ENCODE measurements at places on chromosomes 1 and 21. TPM values are rescaled to one million over a fixed set of nuclear protein-coding genes. Genes with fewer than 3 reads are reported as not detected.
A peak's percentile ranks its signal among the peaks of the same experiment; 100 is the strongest.

- DNase-seq: no peak
Observed at GRCh38 chr1:166390366-166391033, 223.7 kb upstream of the FAM78B start.

DNA sequence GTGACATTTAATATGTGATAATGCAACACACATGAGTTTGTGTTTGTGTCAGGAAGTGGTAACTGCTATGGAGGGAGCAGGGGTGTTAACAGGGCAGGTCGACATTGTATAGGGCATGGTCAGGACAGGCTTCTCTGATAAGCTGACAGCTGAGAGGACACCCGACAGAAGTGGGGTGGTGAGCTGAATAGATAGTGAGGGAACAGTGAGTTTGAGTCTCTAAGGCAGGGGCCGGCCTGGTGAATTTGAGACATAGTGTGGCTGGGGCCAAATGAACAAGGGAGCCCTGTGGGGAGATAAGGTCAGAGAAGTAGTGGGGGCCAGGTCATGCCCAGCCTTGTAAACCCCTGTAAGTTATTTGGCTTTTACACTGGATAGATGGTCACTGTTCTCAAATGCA is 217.4 kb upstream of the KIAA0040 start:
- no peak for DNase-seq

GRCh38 chr21:18801468-18801867 is 397.9 kb upstream of the TMPRSS15 start:
- DNase-seq: peak; percentile 17

DNA sequence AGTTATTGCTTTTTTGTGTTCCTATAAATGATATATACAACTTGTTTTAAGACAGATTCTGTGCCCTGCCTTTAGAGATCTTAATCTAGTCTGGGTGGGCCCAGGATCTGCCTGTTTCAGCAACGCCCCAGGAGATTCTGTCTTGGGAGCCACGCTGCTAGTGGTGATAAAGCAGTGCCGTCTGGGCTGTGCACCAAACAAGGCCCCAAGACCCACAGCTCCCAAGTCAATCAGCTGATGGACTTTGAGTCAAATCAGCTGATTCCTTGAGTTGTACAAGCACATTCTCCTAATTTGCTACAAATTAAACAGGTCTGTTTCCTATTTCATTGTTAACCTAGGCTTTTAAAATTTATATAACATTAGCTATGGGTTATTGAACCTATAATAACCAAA is 15.7 kb upstream of the SLC44A3 start:
- DNase-seq: no peak

DNA sequence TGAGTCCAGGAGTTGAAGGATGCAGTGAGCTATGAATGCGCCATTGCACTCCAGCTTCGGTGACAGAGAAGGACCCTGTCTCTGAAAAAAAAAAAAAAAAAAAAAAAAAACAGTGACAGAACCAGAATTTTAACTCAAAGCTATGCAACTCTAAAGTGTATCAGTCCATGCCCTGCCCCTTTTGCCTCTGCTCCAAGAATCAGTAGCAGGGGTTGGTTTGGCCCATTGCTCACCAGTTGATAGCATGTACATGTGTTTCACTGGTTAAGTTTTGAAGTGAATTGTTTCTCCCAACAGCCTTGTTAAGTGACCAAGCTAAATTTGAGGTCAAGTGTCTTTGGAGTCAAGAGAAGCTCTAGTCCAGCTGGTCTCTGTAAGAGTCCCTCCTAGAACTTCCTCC is 245.9 kb downstream of the PLPP3 start:
- DNase-seq: no peak

DNA sequence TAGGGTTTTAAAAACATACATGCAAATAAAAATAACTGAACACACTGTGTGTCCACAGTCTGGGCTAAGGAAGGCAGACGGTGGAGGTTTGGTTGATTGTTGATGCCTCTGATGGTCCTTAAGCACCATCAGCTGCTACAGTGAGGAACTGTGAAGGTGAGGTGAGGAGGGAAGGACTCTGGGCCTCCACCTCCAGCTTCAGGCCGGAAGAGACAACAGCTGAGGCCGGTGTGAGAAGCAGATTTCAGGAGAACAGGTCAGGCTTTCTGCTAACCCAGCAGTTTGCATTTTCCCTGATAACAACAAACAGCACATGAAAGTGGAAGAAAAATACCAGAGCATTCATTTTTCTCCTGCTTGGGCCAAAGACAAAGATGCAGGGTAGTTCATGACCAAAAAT is 189.9 kb upstream of the AJAP1 start:
- DNase-seq: no peak

DNA sequence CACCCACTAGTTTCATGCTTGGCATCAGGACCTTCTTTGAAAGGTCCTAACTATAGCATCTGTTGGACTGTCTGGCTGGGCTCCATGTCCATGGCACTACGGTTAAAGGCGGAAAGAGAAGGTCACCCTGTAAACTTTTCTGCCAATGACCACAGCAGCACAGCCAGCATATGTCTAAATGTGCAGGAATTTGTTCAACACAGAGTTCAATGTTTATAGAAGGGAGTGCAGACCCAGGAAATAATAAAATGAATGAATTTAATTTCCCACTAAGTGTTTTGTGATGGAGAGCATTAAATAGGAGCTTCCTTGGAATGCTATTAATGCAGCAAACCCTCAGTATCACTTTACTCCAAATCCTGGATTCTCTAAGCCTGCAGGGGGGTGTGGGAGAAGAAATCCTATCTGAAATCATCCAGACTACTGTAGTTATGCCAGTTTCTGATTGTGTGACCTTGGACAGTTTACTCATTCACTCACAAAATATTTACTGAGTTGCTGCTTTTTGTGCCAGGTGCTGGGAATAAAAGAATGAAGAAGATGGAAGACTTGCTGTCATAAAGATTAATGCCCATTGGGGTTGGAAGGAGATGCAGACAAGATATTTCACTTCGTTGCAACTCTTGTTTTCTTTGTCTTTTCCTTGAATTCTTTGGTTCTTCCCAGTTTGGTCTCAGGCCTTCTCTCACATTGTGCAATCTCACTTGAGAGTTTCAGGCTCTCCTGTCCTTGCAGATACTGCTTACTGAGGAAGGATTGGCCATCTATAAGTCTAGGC is 195.0 kb downstream of the ROR1 start:
- peak; percentile 19 for DNase-seq

- no peak for DNase-seq
Observed at GRCh38 chr1:168443356-168443755, 100.4 kb downstream of the XCL2 start.

DNA sequence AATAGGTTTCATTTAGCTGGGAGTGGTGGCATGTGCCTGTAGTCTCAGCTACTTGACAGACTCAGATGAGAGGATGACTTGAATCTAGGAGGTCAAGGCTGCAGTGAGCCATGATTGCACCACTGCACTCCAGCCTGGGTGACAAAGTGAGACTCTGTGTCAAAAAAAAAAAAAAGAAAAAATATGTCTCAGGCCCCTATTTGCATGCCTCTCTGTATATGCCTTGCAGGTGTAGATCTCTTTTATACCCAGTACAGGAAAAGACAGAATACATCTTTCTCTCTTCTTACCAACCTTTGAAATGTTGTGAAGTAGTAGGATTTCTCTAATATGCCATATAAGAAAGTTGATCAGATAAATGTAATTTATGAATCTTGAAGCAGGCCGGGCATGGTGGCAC is 6.4 kb downstream of the CNR2 start:
- no peak for DNase-seq

DNA sequence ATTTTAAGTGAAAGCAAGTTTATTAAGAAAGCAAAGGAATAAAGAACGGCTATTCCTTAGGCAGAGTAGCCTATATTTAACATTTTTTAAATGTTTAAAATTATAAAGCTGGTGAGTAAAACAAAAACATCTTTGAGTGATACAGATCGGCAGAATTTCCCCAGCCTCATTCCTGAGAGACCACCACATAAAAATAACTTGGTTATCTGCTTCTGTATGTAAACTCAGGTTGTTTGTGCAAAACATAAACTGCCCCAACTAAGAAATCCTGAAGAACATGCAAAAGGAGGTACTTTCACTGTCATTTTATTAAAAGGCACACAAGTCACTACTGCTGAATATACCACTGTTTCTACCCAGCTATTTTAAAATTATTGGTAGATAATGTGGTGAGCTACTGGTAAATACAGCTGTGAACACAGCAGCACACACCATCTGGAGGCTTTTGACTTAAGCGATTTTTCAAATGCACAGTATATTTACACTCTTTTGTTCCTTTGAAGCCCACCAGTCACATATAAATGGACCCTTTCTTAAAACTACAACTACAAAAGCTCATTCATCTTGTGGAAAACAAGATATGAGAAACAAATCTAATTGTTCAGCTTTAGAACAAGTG is 119.3 kb downstream of the RERE start:
- no peak for DNase-seq

GRCh38 chr1:27491748-27492700 is 2.1 kb upstream of the WASF2 start:
- no peak for DNase-seq

DNA sequence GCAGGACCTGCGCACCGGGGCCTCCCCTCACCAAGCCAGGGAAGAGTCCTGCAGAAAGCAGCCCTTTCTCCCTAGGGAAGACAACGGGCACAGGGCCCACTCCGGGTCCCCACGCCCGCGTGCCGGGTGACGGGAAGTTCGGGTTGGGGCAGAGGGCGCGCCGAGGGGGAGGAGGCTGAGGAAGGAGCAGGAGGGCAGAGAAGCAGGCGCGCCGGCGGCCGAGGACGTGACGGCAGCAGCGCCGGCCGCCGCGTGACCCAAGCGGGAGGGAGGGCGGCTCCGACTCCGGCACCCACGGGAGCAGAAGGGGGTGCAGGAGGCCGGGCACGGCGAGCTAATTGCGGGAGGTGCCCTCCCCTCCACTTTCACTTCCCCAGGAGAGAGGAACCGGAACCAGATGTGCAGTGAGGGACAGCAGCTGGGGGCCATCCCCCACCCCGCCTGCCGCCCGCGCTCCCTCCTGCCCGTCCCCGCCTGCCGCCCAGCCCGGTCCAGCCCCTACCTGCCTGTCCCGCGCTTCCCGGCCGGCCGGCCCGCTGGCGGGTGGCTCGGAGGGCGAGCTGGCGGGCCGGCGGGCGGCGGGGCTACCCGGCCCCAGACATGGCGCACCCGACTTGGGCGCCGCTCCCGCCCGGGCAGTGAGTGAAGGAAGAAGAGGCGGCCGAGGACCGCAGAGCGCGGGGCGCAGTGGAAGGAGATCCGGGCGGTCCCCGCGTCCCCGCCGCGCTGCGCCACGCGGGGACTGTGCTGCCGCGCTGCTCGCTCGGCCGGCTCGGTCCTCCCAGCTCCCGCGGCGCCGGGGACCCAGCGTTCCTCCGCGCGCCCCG is 510 bp downstream of the DENND4B start:
- DNase-seq: peak; percentile 51

DNA sequence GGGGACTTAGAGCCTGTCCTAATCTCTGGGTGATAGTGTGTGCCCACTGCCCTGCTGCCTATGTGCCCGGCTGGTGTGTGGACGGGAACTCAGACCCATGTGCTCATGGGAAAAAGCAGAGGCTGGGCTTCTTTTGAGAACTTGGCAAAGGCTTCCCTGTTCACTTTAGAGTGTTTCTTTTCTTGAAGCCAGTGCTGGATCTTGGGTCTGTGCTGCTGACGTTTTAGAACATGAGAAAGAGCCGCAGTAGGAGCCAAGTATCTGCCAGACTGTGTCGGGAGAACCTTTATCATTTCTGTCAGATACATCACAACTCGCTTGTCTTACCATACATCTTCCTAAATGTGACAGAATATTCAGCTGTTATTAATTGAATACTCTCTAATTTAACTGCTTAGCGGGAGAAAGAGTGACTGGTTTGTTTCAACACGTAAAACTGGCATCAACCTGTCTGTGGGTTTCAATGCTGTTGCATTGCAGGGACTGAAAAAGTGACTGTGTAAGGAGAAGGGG is 195.2 kb downstream of the PBX1 start:
- DNase-seq: no peak

The KDF1 gene
- not detected for total RNA-seq

The CHD5 gene
- total RNA-seq: 0.04 TPM

The SMYD2 gene
- total RNA-seq: 71.8 TPM

The CELA3A gene
- not detected for total RNA-seq

The TDRD5 gene
- total RNA-seq: not detected

The KRTAP19-1 gene
- total RNA-seq: not detected

The MROH9 gene
- total RNA-seq: not detected

Measured in H4 (cell line).